ENCODE measurements at places on chromosomes 3 and 15.

DNA sequence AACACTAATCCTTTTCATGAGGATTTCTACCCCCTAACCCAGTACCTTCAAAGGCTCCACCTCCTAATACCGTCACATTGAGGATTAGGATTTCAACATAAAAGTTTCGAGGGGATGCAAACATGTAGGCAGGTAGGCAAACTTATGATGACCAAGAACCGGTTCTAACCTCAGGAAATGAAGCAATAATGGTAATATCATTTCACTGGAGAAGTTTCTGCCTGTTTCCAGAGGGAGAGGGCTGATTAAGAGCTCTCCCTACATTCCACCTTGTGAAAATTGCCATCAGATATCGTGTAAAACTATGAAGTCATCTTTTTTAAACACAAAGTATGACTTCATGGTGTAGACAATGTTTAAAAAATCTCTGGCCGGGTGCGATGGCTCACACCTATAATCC lies 31.6 kb downstream of the NKIRAS1 start:
- DNase-seq = no peak

- no peak for DNase-seq
Observed at GRCh38 chr3:13937131-13937530, 57.3 kb upstream of the WNT7A start.

DNA sequence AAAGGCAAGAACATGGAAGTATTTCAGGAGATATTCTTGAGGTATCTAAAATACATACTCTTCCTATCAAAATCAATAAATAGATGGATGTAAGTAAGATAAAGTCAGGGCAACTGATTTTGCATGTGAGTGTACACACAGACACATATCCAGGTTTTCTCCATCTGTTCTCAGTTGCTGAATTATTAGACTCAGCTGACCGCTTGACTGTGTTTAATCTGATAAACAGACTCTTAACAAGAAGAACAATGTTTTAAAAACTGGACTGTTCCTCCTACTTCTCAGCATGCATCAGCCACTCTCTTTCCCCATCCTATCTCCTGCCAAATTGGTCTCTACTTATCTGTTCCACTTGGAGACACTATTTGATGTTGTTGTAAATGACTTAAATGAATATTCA lies 73.5 kb downstream of the GOLGA8G start:
- no peak for DNase-seq

DNA sequence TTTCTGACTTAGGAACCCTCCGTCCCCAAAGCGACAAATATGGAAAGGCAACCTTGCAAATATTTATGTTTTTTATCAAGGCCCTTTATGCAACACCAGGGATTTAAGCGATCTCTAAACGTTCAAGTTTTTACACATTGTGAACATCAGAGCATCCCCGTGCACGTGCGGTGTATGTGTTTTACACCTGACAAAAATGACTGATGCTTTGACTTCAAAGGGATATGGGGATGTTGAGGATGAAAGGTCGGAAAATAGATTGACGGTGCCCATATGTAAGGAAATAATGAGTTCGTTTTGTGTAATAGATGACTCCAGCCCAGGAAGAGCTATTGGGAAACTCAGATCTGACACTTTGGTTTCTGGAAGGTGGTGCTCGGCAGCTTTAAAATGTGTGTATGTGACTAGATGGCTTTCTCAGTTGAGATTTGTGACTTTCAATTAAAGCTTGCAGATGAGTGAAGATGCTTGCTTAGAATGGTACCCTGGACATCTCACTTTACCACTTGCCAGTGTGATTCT lies 866 bp downstream of the SLC49A4 start:
- no peak for DNase-seq

GRCh38 chr3:72004749-72005292 lies 219.9 kb upstream of the PROK2 start:
- no peak for DNase-seq

DNA sequence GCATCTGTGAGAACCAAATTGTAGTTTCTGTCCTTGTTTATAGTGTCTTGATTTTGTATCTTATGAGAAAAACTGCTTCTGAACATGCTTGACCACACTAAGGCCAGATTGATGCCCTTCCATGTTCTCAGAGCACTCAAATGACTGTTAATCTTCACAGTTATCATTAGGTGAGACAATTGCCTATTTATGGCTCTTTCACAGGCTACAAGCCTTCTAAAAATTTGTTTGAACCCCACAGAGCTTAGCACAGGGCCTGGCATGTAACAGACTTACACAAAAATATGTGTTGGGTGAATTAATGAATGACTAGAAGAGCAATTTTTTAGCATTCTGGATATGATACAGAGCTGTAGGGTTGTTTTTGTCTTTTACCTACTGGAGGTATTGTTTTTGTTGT lies 43.1 kb downstream of the BTLA start:
- DNase-seq = no peak

GRCh38 chr3:141228395-141228794 lies 3.2 kb upstream of the PXYLP1 start:
- DNase-seq = no peak

GRCh38 chr3:110932567-110932966 lies 139.0 kb upstream of the NECTIN3 start:
- no peak for DNase-seq

DNA sequence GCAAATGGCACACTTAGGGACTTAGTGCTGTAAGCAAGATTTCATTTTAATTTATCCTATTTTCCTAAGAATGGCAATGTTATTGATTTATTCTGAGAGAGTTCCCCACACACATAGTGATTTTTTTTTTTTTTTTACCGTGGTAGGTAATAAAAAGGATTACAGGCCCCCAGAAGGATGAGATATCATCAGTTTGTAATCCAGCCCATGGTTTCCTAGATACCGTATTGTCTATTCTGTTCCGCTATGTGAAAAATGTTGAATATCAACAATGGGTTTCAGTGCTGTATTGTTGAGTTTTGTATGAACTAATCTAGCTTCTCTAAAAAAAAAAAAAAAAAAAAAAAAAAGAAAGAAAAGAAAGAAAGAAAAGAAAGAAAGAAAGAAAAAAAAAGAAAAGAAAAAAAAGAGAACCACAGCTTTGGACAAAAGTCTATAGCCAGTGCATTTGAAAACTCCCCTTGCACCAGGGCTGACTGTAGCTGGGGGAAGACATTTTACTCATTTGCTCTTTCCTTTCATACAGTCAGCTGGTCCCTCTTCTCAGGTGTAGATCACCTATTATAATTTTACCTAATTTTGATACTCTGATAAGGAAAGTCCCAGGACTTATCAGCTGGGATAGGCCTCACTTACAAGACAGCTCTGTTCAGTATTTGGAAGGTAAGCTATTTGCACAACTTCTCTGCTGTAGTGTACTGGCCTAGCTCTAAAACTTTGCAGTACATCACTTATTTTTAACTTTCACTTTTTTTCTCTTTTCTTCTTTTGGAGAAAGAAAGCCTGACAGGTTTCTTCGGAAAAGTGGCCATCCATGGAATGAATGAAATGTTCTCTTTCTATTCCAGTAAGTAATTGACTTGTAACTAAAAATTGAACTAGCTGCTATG lies 101.4 kb upstream of the SOX2 start:
- DNase-seq = no peak

DNA sequence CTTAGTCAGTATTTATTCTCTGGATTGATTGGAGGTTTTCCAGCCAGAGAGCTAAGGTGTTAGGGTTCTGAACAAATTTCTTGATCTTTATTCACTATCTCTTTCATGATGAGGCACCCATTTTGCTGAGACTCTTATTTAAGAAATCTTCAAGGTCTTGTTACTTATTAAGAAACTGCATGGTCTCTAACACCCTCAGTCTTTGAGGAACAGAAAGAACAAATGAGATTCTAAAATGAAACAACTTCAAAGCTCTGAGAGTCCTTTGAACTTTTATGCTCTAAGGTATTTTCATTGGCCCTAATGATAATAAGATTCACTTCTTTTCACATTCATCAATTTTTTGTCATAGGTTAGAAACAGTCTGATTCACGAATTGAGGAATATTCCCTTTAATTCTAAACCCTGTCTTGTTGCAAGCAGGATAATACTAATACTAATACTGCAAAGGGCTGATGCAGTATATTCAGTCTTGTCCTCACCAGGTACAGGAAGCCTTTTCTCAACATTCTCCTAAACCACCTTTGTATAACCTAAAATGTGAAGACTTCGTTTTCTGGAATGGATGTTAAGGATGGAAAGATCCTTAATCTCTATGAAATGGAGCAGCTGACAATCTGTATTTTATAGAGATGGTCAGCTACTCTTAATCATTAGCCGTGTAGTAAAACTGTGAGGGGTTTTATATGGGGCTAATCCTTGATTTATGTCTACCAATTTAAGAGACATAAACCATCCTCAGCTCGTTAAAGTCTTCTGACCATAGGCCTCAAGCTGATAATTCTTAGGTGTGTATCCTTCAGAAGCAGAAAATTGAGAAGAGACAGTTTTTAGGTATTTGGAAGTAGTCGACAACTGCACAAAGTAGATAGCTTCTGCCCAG lies 198.3 kb downstream of the OTOL1 start:
- no peak for DNase-seq

DNA sequence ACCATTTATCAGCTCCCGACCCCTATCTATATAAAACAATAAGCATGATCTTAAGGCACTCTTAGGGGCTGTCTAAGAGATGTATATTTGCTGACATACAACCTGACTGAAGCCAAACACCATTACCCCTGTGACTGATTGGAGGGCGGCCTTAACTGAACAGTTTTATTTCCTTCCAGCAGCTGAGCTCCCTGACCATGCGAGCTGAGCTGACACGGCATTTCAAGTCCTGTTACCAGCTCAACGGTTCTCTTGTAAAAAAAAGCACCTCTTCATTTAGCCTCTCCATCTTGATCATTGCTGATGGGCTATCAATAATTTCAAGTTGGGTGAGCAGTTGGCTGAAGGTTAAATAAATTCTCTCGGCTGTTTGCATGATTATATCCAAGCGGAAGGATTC lies 33.4 kb upstream of the BNIP2 start:
- DNase-seq = no peak

DNA sequence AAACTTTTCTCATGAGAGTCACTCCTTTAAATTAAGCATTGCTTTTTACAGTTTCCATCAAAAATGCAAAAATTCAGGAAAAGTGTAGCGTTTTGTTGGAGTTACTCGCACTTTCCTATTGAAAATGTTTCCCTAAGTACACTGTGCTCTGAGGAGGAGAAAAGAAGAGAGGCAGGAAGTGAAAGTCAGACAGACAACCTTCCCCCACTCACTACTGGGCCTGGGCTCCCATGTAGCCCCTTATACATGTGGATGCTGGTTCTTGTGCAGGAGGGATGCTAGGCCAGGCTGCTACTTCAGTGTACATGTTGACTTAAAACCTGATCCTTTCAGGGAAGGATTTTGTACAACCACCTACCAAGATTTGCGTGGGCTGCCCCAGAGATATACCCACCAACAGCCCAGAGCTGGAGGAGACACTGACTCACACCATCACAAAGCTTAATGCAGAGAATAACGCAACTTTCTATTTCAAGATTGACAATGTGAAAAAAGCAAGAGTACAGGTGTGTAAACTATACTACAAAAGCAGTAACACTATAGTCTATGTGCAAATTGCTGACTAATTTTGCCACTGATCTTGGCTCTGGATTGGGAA lies 15.1 kb downstream of the KNG1 start:
- DNase-seq = no peak

- DNase-seq = no peak
Observed at GRCh38 chr3:61227799-61228198, 23.5 kb downstream of the FHIT start.

GRCh38 chr3:171419457-171419856 lies 40.7 kb downstream of the TNIK start:
- DNase-seq = no peak

DNA sequence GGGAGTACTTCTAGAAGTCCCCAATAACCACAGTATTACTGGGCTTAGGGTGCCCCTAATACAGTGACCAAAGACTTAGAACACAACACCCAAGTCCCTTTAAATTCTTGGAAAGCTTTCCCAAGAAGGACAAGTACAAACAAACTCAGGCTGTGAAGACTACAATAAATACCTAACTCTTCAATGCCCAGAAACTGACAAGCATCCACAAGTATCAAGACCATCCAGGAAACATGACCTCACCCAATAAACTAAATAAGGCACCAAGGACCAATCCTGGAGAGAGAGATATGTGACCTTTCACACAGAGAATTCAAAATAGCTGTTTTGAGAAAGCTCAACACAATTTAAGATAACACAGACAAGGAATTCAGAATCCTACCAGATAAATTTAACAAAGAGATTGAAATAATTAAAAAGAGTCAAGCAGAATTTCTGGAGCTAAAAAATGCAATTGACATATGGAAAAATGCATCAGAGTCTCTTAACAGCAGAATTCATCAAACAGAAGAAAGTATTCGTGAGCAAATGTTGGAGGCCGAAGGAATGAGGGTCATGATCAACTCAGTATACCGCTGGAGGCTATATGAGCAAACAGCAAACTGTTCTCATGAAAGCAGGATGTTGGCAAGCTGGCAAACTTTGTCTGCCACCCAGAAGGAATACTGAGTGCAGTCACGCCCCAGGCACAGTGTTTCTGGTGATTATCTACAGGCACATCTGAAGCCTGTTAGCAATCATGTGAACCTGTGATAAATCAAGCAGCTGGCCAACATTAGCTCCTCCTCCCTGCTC lies 87.0 kb upstream of the NECTIN3 start:
- no peak for DNase-seq

DNA sequence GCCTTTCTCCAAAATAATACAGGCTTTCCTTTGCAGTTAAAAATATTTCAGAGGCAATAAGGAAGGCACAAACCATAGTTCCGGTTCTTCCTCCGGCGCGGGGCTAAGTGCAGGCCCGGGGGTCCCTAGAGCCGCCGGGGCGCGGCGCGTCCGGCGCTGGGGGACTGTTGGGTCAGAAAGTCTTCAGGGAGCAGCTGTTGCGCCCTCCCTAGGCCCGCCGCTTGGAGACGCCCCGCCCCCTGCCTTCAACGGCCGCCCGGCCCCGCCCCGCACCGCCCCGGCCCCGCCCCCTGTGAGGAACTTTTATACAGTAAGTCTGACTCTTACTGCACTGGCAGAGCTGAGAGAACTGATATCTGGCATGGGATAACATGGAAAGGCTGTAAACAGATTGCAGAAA lies 283.1 kb upstream of the ARL6 start:
- DNase-seq = no peak

- no peak for DNase-seq
Observed at GRCh38 chr3:97991293-97991682, 19.1 kb upstream of the RIOX2 start.

- DNase-seq = no peak
Observed at GRCh38 chr15:77575203-77575934, 57.3 kb downstream of the LINGO1 start.

DNA sequence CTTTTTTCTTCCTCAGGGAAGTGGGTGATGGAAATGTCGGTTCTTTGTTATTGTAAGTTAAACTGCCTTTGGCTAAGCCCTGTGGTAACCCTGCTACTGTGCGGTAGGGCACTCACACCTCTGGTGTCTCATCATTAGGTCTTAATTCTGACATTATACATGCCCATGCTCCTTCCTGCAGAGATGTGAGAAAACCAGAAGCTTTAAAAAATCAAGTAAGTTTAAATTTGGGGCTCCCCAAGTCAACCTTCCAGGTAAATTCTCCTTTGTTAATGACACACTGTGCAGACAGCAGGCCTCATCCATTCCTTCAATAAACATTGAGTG lies 155.8 kb downstream of the FAM43A start:
- DNase-seq = no peak
